Articular chondrocyte of knee joint (primary cell): ENCODE measurements at places on chromosomes 3 and 15. TPM values are rescaled to one million over a fixed set of nuclear protein-coding genes. Genes with fewer than 3 reads are reported as not detected.

IVD gene
- total RNA-seq: 33.5 and 35.7 TPM in 2 replicates

SLC28A1 gene
- total RNA-seq: not detected in 2 replicates

MINAR1 gene
- 1.2 and 1.7 TPM in 2 replicates for total RNA-seq

PPIP5K1 gene
- total RNA-seq: 23.9 and 24.0 TPM in 2 replicates

ARHGAP11A gene
- 17.1 and 23.5 TPM in 2 replicates for total RNA-seq

CAMKV gene
- not detected in 2 replicates for total RNA-seq
